ENCODE measurements at places on chromosomes 5 and 9.

- no peaks in the 10 kb centered on the region for H3K27me3 ChIP-seq
- no peaks in the 10 kb centered on the region for H3K4me1 ChIP-seq
- H3K36me3 ChIP-seq: no peaks in the 10 kb centered on the region
- no peak overlapping the region for H3K27ac ChIP-seq
- DNase-seq: no peak
Observed at GRCh38 chr9:131807144-131807983, 67.5 kb upstream of the RAPGEF1 start.

DNA sequence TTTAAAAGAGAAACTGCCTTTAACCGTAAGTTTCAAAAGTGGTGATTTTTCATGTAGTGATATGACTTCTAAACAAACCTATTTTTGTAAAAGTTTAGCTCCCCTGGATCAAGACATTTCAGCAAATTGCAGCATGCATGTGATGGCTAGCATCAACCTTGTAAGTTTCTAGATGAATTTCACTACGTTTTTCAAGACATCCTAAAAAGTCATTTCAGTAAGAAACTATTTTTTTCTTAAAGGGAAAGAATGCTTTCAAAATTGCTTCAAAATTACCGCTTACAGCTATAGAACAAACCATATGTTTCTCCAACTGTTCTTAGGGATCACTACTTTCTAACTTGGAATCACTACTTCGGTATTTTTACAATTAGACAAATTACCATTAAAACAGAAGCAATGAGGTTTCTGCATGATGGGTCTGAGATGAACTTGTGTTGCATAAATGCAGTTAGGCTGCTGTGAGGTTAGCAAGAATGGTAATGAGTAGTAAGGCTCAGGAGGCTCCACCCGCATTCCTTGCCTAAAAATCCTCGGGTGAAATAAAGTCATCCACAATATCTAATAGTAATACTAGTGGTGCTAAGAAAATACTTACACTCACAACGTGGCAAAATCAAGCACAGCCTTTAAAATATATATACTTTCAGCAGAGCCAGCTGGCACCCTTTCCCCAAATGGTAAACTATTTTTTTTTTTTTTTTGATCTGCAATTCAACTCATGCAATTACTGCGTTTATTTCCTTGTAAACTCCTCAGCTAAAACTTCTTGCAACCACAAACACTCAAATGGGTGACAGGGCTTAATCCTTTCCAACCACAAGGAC is 53.8 kb downstream of the CDC14B start:
- peak overlapping the region; percentile 77 for H3K4me3 ChIP-seq
- peak; percentile 10 for DNase-seq
- H3K36me3 ChIP-seq: peaks cover 9% of the 10 kb centered on the region
- H3K27ac ChIP-seq: peak overlapping the region; percentile 89
- H3K4me1 ChIP-seq: peaks cover 8% of the 10 kb centered on the region
- no peaks in the 10 kb centered on the region for H3K27me3 ChIP-seq

DNA sequence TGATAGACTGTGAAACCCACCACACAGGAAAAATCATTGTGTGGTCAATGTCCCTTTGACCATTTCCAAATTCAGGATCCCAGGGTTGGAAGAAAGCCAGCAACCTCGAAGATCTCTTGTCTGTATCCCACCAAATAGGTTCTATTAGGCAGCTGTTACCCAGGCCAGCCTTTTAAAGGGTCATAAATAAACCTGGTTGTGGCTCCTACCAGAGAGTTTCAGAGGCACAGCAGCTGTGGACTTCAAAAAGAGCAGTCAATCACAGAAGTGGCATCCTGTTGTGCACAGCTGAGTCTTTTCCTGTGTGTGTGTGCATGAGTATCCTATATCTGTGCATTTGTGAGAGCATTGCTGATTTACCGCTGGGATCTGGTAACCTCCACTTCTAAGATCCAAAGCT is 23.7 kb upstream of the OR2S2 start:
- no peak for DNase-seq
- H3K27me3 ChIP-seq: no peaks in the 10 kb centered on the region
- no peak overlapping the region for H3K27ac ChIP-seq
- H3K4me3 ChIP-seq: no peak overlapping the region
- H3K4me1 ChIP-seq: no peaks in the 10 kb centered on the region
- no peaks in the 10 kb centered on the region for H3K36me3 ChIP-seq

- peaks cover 3% of the 10 kb centered on the region for H3K4me1 ChIP-seq
- no peaks in the 10 kb centered on the region for H3K27me3 ChIP-seq
- no peak for DNase-seq
- H3K4me3 ChIP-seq: no peak overlapping the region
- H3K36me3 ChIP-seq: no peaks in the 10 kb centered on the region
- H3K27ac ChIP-seq: no peak overlapping the region
Observed at GRCh38 chr9:77018058-77018968, 1.1 kb upstream of the FOXB2 start.

Measured in naive thymus-derived CD4-positive, alpha-beta T cell (primary cell).